Hematopoietic multipotent progenitor cell treated with erythropoietin and hydrocortisone succinate and interleukin-3 and kit ligand, for 17 days (in vitro differentiated cells): ENCODE measurements at places on chromosomes 1 and 21.

DNA sequence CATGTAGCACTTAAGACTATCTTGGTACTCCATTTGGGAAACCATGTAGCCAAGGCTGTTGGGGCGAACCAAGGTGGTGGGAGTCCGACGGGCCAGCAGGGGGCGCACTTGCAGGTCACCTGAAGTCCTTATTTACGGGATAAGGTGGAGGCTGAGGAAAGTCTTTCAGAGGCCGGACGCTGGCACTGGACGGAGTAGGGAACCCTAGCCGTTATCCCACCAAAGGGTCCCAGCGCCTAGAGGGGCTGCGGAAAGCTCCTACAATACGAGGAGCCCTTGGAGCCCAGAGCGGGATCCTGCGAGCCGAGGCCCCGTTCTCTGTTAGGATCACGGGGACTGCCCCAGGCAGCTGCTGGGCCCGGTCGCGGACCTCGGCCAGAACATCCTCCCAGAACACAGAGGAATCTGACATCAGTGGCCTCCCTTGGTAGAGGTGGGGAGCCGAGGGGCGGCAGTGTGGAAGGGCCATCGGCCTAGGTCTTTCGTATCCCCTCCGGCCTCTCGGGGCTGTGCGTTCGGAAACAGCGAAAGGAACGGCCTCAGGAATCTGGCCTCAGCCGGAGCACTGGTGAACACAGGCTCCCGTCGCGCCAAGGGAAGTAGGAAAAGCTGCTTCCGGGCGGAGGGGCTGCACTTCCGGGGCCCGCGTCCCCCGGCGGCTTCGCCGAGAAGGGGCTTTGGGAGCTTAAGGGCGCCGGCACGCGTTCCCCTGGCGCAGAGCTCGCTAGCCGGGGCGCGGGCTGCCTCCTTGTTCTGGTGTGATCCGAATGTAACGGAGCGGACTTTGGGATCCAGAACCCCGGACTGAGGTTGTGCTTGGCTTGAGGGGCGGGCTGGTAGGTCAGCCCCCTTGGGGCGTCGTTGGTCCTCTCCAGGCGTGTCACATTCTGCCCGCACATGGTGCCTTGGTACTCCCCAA lies 29.9 kb upstream of the RPTN start:
- DNase-seq, result peak; percentile 70

- DNase-seq, result no peak
These were observed 35.4 kb upstream of the AGPAT3 start for GRCh38 chr21:43829575-43830119.

GRCh38 chr1:40905061-40905460 lies 42.9 kb upstream of the CITED4 start:
- DNase-seq, result no peak

DNA sequence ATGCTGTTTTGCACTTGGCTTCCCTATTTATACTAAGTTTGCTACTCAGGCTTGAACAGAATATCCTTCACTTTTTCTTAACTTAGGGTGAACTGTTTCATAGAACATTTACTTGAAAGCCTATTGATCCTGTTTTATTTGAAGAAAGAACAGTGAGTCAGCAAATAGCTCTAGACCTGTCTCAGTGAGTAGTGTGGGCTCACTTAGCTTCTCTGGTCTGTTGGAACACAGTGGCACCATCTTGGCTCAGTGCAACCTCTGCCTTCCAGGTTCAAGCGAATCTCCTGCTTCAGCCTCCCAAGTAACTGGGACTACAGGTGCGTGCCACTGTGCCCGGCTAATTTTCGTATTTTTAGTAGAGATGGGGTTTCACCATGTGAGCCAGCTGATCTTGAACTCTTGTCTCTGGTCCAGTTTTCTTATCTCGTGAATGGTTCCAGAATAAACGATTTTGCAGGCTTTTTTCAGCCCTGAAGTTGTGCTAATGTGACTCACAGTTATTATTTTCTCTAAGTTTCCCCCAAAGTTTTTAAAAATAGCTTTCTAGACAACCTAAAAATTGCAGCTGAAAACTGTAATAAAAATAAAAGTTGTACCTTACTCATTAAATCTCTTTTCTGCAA lies 76.8 kb downstream of the KIF1B start:
- DNase-seq, result no peak

GRCh38 chr1:213987422-213987926 lies 299 bp upstream of the PROX1 start:
- no peak for DNase-seq

- DNase-seq, result no peak
These were observed 56.0 kb downstream of the ZMYM4 start for GRCh38 chr1:35324486-35324885.

DNA sequence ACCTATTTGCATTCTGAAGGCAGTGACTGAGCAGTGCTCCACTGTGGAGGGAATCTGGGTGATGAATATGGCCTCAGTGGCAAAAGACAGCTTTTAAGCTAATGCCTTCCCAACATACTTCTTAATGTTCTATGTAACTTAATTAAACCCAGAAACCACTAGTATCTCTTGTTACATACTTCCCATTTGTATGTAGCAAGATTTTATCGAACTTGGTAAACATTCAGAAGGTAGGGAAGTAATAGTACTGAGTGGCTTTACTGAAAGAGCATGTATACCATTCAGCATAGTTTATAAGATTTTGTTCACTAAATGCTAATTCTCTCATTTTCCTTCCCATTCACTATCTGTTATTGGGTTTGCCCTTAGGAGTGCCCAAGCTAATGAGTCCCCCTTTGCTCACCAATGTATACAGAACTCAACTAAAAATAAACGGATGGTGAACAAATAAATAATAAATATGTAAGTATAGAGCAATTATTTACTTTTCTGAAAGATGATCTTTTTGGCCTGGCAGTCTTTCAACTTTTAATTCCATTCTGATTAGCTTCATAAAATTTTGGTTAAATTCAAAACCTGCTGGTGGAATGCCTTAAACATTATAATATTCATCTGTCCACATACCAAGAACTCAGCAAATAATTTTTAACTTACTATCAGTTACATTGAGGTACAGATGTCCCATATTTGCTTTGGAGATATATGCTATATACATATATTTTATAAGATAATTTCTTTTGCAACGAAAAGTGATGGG lies 204.4 kb downstream of the APP start:
- no peak for DNase-seq

GRCh38 chr1:3857791-3858129 lies 484 bp downstream of the DFFB start:
- no peak for DNase-seq

- DNase-seq, result no peak
These were observed 37.8 kb upstream of the COP1 start for GRCh38 chr1:176244851-176245250.

- no peak for DNase-seq
These were observed 189.8 kb downstream of the DNAH14 start for GRCh38 chr1:225119307-225119706.

GRCh38 chr1:8477983-8478362 lies 160.1 kb downstream of the SLC45A1 start:
- DNase-seq, result no peak

GRCh38 chr1:228733576-228733975 lies 1.7 kb upstream of the RHOU start:
- DNase-seq, result no peak

- DNase-seq, result no peak
These were observed 15.6 kb downstream of the PRKAB2 start for GRCh38 chr1:147156642-147157041.

GRCh38 chr1:185427264-185427663 lies 110.2 kb upstream of the IVNS1ABP start:
- no peak for DNase-seq

DNA sequence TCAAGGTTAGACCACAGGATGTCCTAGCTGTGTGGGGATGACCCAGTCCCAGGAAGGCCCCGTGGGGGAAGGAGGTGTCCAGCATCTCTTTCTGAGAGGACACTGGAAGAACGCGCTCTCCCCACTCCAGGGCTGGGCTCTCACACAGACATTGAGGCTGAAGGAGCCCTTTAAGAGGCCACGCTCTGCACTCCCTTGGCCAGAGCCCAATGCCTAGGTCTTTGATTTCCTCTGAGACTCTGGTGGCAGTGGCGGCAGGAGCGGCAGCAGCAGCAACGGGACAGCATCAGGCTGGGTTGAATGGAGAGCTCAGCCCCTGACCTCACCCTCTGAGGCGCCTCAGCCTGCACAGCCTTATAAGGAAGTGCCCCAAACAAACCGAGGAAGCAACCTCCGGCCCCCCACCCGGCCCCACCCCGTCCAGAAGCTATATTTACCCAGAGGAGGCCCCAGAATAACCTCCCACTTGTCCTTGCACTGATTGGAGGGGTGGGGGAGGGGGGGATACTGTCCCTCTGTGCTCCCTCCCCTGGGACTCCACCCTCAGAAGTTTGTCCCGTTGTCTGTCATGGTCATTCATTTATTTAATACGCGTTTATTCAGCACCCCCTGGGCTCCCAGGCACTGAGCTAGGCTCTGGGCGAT lies 12.3 kb downstream of the NES start:
- DNase-seq, result no peak

DNA sequence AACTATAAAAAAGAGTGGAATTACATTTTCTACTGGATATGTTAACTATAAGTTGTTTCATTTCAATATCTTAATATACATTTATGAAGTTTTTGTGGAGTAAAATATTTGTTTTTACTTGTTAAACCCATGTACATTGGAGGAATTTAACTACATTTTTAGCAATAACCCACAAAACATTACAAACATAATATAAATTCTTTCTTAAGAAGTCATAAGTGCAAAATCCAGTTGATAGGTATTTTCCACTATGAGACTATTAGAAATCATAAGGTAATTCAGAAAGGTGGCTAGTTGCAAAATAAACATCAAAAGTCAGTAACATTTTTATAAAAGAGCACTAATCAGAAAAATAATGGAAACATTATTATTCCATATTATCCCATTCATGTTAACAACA lies 73.9 kb upstream of the RRP15 start:
- no peak for DNase-seq

DNA sequence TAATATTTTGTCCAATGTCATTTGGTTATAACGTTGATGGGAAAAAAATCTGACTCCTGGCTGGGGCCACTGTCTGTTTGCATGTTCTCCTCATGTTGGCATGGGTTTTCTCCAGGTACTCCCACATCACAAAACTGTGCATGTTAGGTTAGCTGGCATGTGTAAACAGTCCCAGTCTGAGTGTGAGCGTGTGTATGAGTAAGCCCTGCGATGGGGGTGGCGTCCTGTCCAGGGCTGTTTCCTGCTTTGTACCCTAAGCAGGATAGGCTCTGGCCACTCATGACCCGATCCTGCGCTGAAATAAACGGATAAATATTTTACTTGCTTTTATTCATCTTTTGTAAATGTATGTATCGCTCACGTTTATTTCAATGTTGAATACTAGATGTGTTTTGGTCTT lies 13.5 kb downstream of the EFCAB14 start:
- DNase-seq, result no peak

GRCh38 chr1:1058921-1059493 lies 15.1 kb downstream of the RNF223 start:
- DNase-seq, result no peak

GRCh38 chr1:118298397-118298796 lies 113.4 kb upstream of the SPAG17 start:
- no peak for DNase-seq

GRCh38 chr1:230858918-230859729 lies 9.2 kb downstream of the C1orf198 start:
- DNase-seq, result no peak

DNA sequence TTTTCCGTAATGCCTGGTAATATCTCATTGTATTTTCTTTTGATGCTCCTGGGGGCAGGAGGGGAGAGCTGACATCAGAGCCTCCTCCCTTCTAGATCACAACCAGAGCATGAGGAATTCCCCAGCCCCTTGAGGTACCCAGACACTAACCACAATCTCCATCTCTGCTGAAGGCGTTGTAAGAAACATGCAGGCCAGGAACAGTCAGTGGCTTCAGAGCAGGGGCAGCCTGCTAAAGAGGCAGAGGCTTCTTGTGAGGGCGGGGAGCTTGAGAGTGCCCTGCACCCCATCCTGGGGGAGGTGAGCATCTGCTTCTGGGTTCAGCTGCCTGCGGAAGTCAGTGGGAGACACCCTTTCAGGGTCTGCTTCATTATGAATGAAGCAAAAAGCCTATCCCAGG lies 19.0 kb downstream of the MAPKAPK2 start:
- no peak for DNase-seq

DNA sequence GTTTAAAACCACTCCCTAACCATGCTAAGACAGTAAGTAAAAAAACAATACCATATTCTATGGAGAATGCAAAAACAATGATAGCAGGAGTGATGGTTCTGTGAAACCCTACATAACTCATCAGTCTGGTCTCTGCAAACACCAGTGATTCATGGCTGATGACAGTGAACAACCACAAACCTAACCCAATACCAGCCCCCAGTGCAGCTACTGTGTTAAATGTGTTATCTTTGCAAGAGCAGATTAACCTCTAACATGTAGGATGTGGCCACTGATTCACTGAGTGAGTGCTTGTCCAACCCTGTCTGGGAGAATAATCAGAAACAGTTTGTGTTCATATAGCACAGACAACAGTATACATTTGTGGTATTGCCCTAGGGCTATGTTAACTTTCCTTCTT lies 100.2 kb upstream of the COG2 start:
- DNase-seq, result no peak

DNA sequence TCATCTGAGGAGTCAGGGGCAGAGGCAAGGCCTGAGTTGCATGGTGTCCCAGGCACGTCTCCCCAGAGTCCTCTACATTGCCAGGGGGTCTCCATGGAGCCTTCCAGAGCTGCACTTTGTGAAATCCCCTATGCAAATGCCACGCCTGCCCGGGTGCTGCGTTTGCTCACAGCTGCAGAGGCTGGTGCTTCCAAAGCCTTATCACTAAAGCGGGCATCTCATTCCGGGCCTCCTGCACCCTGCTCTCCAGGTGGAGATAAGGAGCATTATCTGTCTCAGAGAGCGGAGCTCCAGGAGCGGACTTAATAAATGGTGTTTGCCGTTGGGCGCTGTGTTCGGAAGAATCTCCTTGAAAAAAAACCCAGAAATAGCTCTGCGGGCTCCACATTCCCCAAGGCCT lies 25.9 kb upstream of the ACTL8 start:
- no peak for DNase-seq

- DNase-seq, result no peak
These were observed 88.9 kb upstream of the HAO2 start for GRCh38 chr1:119279456-119280381.

DNA sequence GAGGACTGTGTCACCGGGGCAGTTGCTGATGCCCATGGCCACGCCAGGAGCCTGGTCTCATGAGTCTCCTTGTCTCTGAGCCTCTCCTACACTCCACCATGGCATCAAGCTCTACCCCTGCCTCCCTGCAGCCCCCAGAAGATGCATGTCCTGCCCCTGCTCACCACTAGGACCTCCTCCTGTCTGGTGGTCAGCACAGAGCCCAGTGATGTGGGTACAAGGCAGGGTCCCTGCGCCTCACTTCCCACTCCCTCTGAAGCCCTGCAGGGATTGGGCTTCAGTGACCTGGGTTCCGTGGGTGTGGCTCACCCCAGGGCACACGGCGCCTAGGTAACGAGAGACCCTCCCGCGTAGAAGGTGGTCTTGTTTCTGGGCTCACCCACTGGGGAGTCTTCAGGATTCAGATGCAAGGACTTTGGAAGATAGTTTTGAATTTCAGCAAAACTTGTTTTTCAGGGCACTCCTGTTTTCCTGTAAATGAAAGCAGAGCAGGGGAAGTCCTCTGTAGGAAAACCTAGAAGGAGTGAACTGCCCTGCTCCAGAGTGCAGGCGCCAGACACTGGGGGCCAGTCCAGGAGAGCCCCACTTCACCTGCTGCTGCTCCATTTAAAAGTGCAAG lies 2.8 kb downstream of the COL18A1 start:
- no peak for DNase-seq
